Progenitor cell of endocrine pancreas (in vitro differentiated cells): ENCODE measurements at places on chromosomes 11 and 22.

DNA sequence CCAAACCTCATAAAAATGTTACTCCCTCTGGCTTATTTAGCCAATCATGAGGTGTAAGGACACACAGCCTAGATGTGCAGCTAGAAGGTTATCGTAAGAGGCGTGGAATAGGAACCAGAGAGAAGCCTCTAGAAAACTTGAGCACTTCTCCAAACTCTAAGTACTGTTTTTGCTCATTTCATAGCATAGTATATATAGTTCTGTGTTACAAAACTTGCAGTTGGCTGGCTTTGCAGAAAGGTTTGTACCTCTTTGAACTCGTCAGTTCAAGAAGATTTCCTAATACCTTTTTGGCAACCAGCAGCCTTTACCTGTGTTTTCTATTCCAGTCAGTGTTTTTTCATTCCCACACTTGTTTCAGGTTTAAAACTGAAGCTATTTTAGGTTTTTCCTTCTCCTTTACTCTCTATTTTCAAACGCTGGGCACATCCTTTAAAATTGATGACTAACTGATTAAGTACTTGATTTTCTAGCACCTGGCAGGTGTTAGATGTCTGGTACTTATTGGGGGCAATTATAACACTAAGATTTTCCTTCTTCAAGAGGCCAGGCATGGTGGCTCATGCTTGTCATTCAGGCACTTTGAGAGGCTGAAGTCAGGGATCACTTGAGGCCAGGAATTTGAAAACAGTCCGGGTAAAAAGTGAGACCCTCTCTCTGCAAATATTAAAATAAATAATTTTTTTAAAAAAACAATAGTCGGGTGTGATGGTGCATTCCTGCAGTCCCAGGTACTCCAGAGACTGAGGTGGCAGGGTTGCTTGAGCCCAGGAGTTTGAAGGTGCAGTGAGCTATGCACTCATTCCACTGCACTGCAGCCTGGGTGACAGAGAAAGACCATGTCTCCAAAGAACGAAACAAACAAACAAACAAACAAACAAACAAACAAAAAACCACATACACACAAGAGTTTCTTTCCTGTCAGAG lies 125.2 kb downstream of the LRRC4C start:
- no peak for DNase-seq

GRCh38 chr11:116882386-116882785 lies 45.0 kb upstream of the APOA1 start:
- no peak for DNase-seq

GRCh38 chr11:101516546-101516945 lies 67.3 kb downstream of the TRPC6 start:
- DNase-seq, result no peak

DNA sequence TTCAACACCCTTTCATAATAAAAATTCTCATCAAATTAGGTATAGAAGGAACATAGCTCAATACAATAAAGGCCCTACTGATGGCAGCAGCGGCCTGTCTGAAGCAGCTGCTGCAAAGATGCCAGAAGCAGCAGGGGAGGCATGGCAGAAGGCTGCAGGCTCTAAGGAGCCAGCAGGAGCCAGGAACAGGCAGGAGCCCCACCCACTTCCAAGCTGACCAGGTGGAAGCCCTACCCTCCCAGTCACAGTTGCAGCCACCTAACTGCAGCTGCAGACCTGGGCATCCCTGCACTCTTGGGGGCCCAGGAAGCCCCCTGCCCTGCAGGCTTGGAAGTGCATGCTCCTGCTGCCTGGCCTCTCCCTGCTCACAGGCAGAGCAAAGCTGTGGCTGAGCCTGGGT lies 18.2 kb upstream of the OR6A2 start:
- DNase-seq, result no peak

DNA sequence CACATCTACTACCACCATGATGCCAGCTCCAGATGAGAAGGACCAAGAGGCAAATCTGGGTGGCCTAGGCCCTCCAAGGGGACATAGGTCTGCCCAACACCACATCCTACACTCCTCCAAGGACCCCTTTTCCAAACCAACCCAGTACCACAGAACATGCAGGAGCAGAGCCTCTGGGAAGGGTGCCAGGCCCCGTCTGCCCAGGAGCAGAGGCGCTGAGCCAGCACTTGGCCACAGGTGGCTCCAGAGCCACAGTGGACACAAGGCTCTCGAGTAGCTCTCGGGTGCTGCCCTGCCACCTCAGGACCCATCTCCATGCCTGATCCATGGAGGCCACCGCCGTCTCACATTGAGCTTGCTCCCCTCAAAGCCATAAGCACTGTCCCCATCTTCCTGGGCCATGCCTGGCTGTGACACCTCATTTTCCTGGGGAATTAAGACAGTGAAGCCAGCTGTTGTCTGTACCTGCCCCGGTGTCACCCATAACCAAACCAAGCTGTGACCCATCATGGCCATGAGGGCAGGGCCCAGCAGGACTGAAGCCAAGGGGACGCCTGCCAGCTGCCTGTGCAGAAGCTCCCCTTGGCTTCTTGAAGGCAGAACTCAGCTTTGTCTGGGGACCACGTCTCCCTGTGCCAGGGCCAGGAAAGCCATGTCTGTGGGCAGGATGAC lies 7.4 kb downstream of the MOB2 start:
- no peak for DNase-seq

GRCh38 chr11:69703768-69704507 lies at the start of gene FGF19:
Gene FGF19, minus strand, starts transcription at chr11:69704022. Its CDS starts 146 bp downstream, at chr11:69703876.
- no peak for DNase-seq

- no peak for DNase-seq
Observed at GRCh38 chr11:121520243-121521144, 67.7 kb upstream of the SORL1-AS1 start.

DNA sequence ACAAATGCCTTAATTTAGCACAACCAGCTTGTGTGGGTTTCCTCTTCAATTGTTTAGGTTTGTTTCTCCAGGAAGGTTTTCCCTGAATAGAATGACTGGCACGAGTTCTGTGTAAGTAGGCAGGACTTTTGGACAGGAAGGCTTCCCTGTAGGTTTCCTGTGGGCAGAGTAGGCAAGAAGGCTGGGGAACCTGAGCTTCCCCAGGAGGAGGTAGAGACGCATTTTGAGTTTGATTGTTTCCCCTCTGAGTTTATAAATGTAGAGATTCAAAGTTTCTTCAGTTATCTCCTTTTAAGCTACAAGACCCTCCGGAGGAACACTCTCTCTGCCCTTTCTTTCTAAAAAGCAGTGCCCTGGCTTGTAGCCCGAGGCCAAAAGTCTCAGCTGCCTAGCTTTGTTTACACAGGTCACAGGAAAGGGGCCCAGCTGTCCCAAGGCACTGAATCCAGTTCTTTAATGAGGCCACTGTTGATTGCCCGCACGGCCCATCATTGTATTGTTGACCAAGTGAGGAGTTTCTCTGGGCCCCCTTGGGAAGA lies 66.6 kb upstream of the RDX start:
- DNase-seq, result no peak

- DNase-seq, result no peak
Observed at GRCh38 chr11:126202646-126203359, 8.6 kb downstream of the RPUSD4 start.

DNA sequence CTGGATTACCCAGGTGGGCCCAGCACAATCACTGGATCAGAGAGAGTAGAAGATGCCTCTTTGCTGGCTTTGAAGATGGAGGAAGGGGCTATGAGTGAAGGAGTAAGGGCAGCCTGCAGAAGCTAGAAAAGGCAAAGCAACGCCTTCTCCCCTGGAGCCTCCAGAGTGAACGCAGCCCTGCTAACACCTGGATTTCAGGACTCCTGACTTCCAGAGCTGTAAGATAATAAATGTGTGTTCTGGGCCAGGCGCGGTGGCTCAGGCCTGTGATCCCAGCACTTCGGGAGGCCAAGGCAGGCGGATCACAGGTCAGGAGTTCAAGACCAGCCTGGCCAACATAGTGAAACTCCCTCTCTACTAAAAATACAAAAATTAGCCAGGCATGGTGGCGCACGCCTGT lies 102.4 kb downstream of the MORC2 start:
- no peak for DNase-seq

- no peak for DNase-seq
Observed at GRCh38 chr11:19276859-19277808, 36.4 kb upstream of the E2F8 start.

GRCh38 chr11:15670520-15671070 lies 555.9 kb downstream of the INSC start:
- DNase-seq, result no peak

DNA sequence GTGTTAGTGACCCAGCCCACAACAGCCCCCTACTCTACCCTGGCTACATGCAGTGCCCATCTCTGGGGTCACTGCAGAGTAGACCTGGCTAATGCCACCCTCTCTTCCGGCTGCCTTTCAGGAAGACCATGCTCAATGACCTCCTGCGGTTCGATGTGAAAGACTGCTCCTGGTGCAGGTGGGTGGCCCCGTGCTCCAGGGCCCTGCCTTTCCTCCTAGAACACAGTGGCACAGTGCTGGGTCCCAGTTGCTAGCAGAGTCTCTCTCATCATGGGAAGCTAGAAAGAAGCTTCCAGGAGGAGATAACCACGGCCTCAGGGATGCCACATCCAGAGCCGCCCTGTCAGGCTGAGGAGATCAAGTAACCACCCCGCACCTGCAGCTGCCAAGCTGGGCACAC lies 3.6 kb downstream of the LZTR1 start:
- DNase-seq, result no peak

- no peak for DNase-seq
Observed at GRCh38 chr11:25211635-25212254, 714.9 kb downstream of the LUZP2 start.

DNA sequence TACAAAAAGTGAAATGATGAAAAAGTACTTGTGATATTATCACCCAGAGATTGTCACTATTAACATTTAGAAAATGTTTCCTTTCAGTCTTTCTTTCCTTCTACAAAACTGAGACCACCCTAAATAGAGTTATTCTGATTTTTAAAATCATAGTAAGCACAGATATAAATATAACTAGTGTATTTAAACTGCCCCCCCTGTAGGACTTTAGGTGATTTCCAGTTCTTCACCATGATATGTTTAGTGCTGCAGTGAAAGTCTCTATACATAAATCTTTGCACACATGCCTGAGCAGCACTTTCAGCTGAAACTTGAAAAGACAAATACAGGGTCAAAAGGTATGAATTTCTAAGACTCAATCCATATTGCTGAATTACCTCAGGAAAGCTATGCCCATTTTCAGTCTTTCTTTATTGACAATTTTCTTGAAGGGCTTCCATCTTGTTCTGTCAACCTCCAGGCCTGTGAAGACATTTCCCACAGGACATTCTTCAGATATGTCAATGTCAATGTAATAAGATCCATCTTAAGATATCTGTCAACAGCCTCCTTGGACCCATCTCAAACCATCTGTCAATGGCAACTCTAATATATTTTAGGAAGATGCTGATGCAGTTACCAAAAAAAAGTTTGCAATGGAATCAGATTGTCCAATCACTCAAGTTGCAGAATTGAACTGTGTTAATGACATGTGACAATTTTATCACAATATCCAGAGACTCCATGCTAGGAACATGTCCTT lies 30.8 kb upstream of the LDLRAD3 start:
- DNase-seq, result no peak

DNA sequence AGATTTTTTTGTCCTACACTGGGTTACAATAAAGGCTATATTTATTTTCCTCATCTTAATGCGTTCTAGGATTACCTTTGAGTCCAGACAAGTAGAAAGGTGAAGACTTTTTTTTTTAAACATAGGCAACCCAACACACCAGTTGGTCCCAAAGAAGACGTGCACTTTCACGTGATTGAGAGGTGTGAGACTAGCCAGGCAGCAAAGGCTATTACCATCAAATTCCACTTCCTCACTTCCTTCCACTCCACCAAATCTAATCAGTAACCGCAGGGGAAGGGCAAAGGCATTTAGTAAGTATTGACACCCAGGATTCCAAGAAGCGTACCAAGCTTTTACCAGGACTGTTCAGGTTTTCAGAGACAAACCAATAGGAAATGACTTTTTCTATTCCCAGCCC lies 109.3 kb downstream of the APIP start:
- DNase-seq, result no peak
